ENCODE measurements at places on chromosomes 3 and 15.

DNA sequence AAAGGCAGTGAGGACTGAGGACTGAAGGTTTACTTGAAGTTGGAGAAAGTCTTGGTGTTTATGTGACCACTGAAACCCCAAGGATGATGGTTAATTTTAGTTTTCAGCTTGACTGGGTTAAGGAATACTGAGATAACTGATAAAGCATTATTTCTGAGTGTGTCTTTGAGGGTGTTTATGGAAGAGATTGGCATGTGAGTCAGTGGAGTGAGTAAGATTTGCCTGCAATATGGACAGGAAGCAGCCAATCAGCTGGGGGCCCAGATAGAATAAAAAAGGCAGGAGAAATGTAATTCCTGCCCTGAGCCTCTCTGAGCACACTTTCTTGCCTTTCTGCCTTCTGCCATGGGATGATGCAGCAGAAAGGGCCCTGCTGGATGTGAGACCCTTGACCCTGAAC, 92.4 kb downstream of the KBTBD8 start:
- no peak for DNase-seq

DNA sequence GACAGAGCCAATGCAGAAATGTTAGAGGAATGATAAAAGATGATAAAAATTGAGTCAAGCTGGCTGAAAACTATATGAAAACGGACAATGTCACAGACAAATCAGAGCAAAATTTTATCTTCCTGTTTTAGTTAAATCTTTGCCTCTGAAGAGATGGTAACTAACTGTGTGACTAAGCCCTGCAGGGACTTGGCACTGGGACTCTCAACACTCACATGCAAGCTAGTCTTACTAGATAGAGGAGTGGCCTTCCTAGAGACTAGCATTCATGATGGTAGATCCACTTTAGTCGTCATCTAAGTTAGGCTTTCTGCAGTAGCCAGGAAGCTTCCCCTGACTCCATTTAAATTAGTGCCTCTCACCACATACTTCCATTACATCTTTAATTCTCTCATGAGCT, 4.1 kb downstream of the CCDC191 start:
- no peak for DNase-seq

GRCh38 chr15:64051407-64052259, 5.3 kb upstream of the DAPK2 start:
- no peak for DNase-seq

DNA sequence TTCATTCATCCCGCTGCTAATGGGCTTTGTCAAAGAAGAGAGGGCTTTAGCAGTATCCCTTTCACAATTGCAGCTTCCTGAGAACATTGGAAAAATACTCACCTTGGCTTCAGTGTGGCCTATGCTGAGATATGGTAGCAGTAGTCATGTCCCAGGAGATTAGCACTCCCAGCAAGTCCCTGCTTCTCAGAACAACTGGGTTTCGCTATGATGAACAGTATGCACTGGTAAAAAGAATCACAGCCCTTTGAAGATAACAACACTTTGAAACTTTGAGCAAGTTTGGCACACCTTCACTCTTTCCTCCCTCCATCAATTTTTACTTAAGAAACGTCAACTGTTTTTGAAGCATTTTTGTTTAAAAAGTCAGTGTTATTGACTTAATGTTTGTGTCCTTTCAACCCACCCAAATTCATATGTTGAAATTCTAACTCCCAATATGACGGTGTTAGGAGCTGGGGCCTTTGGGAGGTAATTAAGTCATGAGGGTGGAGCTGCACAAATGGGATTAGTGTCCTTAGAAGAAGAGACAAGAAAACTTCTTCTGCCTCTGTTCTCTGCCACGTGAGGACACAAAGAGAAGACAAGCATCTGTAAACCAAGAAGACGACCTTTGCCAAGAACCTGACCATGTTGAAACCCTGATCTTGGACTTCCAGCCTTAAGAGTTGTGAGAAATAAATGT, 17.8 kb upstream of the PLSCR4 start:
- no peak for DNase-seq

DNA sequence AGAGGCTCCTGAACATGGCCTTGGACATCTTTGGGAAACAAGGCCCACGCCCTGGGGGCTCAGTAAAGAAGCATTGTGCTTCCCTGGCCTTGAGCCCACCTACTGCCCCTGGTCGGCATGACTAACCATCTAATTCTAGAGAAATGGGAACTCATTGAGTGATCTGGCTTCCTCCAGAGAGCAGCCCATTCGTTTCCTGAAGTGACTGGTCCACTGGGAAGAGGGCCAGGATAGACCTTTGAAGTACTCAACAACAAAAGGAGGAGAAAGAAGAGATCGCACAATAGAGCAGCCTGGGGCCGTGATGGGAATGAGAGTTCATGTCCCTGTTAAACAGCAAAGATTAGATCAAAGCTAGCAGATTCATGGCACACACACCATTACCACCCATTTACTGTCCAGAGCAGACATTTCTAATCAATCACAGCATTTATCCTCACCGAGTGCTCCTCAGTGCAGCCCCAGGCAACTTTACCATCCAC, 514.4 kb upstream of the PROK2 start:
- DNase-seq = no peak

- no peak for DNase-seq
These were observed 253.9 kb upstream of the RBMS3 start for GRCh38 chr3:29026959-29027358.

DNA sequence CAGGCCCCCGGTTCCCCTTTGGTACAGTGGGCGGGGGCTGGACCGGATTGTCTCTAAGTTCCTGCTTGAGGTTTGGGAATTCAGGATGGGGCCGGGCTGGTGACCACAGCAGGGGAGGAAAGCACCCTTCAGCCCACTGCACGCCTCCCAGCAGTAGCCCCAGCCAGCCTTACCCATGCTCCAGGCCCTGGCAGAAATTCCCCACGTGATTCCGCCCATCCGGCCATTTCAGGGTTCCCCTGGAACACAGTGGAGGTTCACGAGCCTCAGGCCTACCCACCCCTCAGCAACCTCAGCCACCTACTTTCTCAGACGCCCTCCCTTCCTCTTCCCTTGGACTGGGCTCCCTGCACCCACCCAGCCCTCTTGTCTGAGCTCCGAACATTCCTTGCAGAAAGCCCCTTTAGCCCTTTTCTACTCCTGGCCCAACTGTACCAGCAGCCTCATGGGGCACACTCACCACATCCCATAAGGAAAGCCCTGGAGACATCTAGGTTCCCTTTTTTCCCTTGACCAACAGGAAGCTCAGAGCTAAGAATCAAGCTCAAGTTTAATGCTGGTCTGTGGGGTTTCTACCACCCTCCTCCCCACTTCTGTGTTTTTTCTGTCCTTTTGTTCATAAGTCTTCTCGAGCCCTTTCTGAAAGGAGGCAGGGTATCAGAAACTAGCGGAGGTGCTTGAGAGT, 11.5 kb downstream of the ALS2CL start:
- DNase-seq = no peak

GRCh38 chr3:51777985-51778384, 1.1 kb downstream of the IQCF6 start:
- no peak for DNase-seq

DNA sequence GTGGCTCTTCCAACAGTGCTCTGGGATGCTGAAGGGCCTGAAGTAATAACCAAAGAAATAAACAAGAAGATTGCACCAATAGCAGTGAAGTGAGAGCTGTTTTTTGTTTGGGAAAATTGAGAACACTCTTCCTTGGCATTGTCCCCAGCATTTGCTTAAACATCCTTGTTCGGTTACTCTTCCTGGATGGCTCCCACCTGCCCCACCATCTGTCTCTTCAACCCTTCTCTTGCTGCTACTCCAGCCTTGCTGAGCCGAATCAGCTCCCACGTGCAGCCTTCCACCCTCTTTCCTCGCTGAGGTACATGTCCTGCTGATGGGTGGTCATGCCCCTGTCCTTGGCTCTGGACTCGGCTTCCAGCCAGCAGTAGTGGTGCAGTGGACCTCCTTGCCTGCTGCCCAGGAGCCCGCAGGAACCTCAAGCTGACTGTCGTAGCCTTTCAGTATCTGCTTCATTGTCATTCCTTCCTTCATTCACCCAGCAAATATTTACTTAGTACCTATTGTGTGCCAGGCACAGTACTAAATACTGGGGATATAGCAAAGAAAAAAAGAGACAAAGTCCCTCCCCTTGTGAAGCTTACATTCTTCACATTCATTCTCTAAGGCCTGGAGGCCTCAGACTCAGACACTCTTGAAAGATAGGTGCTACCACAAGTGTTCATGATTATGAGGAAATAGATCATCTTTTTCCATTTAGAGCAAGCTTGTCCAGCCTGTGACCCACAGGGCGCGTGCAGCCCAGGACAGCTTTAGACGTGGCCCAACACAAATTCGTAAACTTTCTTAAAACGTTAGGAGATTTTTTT, 17.1 kb upstream of the VILL start:
- no peak for DNase-seq

GRCh38 chr15:80878867-80879250, 99.7 kb downstream of the CEMIP start:
- no peak for DNase-seq

DNA sequence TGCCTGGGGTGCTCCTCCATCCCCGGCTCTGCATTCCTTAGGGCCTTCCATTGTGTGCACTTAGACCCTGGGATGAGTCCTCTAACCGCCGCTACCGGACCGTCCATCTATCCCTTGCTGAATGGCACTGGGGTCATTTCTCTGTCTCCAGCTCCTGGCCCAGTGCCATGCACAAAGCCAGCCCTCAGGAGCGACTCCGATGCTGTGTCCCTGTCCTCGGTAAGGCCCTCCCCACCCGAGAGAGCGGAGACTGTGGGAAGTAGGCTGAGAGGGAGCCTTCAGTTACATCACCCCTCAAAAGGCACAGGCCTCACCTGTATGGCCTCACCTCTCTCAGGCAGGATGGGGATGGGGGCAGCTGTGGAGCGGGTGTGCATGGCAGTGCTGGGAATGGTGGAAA, 33.8 kb downstream of the MUC4 start:
- no peak for DNase-seq

DNA sequence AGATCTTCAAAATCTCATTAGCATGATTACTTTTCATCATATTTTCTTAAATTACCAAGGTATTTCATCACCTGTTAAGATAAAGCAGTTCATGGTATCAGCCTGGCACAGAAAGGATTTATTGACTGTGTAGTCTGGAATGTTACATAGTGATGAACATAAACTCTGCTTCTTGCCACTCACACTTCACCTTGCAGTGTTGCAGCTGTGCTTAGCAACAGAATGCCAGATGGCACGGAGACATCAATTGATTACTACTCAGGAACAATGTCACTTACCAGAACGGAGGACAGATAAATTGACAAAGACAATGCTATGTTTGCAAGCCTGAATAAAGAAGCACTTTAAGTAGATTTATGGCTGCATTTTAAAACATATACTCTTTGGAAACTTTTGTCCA, 15.0 kb upstream of the BCHE start:
- DNase-seq = no peak

Data from germinal center (tissue), 1 donor.